ENCODE measurements at places on chromosomes 11 and 22.

GRCh38 chr11:93766504-93766903, 17.6 kb upstream of the MED17 start:
- DNase-seq: no peak

DNA sequence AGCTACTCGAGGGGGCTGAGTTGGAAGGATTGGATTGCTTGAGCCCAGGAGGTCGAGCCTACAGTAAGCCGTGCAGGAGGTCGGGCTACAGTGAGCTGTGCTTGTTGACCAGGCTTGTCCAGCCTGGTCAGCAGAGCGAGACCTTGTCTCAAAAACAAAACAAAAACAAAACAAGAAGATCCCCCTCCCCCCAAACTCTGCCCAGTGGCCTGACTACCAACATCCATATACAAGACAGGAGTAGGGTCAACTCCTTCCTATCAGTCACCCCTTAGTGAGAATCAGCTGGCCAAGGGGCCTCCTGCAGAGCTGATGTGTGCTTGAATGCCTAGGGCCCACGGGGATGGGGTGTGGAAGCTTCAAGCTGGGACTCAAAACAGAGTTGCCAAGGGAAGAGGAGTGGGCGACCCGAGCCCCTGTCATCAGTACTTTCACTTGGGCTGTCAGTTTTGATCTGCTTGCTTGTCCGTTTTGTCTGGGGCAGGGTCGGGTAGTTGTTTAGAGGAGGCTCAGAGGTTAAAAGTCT, 942 bp upstream of the TSPAN18 start:
- DNase-seq: no peak

DNA sequence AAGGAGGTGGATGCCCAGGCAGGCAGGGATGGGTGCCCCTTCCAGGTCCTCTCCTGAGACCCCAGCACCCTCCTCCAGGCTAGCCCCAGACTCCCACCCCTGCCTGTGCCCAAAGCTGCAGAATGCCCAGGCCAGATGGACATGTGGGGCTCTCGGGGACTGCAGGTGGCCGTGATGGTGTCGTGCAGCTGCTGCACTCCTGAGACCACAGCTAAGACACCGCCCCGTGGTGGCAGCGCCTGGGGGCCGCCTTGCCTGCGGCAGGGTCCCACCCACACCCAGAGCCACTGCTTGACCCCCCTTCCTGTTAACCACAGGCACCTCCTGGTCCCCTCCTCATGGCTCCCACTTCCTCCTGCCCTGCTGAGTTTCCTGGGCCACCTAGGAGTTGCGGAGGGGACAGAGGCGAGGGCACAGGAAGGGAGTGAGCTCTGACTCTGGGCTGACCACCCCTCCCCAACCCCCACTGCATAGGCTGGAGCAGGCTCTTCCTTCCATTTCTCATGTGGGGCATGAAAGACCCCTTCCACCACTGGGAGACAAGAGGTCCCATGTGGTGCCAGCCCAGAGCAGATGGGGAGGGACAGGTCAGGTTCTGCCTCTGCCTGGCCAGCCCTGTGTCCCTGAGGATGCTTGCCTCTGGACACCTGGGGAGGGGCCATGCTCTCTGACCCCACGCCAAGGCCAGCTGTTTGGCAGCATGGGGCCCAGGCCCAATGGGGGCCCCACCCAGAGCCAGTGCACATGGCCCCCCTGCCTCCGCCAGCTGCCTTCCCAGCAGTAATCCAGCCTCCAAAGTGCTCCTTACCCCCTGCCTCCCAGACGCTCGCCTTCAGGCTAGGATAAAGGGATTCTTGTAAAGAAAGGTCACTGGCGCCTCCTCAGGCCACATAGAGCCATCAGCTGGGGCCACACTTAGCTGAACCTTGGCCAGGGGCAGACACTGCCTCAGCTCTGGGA, 29.3 kb downstream of the OSBPL5 start:
- DNase-seq: no peak

DNA sequence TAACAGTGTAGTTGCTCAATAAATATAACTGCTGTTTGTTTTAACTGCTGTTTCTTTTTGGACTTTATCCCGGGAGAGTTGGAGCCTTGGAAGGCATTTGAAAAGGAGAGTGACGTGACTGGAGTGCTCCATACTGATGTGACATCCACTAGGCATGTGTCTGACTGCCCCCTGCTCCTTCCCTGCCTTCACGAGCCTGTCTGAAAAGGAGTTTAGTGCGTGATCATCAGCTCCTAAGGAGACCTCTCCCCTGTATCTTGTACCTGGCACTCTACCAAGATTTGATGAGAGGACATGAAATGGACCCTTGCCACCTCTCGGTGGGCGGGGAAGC, 22.9 kb downstream of the ZBTB16 start:
- DNase-seq: no peak

DNA sequence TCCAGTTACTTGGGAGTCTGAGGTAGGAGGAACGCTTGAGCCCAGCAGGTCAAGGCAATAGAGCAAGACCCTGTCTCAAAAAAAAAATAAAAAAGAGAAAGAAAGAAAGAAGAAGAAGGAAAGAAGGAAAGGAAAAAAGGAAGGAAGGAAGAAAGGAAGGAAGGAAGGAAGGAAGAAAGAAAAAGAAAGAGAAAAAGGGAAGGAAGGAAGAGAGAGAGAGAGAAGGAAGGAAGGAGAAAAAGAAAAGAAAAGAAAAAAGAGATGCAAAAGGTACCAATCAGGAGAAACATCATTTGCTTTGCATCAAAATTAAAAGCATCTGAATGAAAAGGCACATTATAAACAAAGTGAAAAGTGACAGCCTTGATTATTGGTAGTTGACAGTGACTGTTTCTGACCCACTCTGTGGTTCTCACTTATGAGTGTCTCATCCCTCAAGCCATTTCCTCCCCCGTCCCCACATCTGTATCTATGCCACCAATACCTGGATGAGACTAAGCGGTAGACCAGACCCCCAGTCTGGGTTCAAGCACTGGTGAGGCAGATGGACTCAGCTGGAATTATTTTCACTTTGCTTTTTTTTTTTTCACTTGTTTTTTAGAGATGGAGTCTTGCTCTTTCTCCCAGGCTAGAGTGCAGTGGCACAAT, 33.0 kb upstream of the XBP1 start:
- DNase-seq: no peak

DNA sequence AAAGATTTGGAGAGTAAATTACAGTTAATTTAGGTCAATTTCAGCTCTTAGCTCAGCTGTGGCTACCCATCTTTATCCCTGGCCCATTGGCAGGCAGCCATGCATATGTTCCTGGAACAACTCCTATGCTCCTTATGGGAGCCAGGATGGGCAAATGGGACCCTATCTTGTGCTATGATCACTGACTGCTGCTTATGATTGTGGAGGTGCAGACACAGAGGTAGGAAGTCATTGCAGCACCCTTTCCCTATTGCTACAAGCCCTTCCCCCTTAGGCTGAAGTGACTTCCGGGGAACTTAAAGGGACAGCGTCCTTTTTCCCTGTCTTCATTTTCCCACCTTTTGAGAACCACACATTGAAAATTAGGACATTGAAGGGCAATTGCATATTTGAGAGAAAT, 112.7 kb downstream of the FCHSD2 start:
- DNase-seq: no peak

- DNase-seq: no peak
Measured at GRCh38 chr11:77200351-77201268, 72.6 kb downstream of the MYO7A start.

GRCh38 chr22:29628996-29629902, 25.8 kb downstream of the NF2 start:
- no peak for DNase-seq

DNA sequence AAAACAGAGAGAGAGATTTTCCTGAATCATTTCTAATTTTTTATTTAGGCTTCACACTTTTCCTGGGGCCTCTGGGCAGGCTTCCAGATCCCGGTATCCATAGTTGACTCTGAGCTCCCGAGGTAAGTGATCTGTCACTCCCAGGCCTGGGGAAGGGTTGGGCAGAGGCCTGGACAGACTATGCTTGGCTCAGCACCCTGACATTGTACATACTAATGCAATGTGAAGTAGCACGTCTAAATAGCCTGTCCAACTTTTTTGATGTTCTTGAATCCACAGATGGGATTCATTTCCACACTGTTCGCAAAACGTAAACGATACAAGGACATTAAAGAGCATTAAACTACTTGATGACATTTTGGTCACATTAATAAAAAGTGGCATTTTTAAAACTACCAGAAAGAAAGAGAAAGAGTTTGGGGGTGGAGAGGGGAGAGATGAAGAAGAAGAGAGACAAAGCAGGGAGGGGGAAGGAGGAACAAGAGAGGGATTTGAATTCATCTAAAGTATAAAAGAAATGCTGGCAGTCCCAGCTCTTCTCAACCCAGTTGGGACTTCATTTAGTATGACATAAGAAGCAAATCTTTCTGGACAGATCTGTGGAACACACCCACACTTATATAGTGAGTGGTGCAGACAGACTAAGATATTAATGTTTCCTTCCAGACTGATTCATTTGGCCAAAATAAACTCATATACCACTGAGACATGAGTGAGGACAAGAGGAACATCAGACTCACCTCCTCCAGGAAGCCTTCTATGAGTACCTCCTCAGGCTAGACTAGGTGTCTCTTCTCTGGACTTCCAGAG, 514.2 kb downstream of the SOX6 start:
- no peak for DNase-seq

DNA sequence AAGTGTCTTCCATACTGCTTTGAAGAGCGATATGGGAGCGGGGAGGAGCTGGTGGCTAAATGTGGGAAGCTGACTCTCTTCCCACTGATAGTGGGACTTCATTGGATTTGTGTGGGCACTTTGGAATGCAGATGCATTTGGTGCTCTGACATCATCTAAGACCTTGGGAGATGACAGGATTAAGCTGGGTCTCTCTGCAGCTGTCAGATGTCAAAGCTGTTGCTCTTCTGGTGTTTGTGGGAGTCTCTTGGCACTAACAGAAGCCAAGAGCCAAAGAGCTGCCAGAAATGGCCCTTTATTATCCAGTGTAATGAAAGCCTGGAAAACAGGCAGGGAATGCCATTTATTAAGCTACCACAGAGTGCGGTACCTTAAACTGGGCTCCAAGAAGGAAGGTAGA, 20.6 kb downstream of the GRAMD1B start:
- no peak for DNase-seq

- no peak for DNase-seq
Measured at GRCh38 chr11:11107076-11107723, 245.8 kb downstream of the CSNK2A3 start.

GRCh38 chr22:30183861-30184278, 62.7 kb downstream of the LIF start:
- DNase-seq: no peak

GRCh38 chr11:94782446-94782845, 14.3 kb downstream of the AMOTL1 start:
- DNase-seq: no peak

GRCh38 chr11:33362051-33362910, 105.1 kb downstream of the HIPK3 start:
- DNase-seq: no peak

GRCh38 chr11:3370311-3370870, 8.6 kb downstream of the ZNF195 start:
- no peak for DNase-seq

- DNase-seq: no peak
Measured at GRCh38 chr11:35619116-35619854, 1.0 kb downstream of the FJX1 start.

DNA sequence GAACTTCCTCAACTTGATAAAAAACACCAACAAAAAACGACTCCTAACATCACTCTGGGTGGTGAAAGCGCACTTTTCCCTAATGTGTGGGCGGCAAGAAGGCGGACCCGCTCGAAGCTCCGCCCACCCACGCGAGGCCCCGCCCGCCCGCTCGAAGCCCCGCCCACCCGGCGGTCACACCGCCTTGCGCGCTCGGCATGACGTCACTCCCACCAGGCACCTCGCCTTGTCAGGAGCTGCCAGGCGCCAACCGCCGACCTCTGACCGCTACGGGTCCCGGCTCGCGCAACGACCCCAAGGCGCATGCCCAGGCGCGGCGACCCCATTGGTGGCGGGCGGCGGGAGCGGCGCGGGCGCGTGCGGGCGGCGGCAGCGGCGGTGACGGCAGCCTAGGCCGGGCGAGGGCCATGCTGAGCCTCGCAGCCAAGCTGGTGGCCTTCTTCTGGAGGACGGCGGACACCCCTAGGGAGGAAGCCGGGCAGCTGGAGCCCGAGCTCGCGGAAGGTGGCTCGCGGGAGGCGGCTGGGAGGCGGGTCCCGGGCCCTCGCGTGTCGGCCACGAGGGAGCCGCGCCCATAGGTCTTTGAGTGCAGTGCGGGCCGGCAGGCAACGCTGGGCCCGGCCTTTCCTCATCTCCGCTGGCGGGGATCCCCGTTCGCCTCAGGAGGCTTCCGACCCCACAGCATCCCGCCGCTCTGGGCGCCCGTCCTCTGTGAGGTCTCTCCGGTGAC, at the start of gene MOV10L1:
Gene MOV10L1, plus strand, starts transcription at position 325 of the 730 bp plus-strand sequence. Its CDS starts 83 bp downstream, at position 408.
- no peak for DNase-seq

DNA sequence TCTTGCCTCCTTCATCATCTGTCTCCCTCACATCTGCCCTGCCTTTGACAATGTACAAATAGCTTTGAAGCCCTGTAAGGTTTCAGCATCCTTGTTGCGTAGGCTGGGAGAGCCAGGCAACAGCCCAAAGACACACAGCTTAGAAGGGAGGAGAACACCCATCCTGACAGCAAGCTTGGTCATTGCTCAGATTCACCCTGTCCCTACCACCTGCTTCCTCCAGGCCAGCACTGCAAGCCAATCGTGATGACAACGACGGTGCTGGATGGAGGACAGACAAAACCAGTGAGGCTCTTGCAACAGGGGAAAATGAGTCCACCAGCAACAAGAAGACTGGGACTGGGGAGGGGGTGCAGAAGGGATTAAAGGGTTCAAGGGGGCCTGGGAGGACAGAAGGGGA, 32.9 kb upstream of the CD5 start:
- DNase-seq: no peak

DNA sequence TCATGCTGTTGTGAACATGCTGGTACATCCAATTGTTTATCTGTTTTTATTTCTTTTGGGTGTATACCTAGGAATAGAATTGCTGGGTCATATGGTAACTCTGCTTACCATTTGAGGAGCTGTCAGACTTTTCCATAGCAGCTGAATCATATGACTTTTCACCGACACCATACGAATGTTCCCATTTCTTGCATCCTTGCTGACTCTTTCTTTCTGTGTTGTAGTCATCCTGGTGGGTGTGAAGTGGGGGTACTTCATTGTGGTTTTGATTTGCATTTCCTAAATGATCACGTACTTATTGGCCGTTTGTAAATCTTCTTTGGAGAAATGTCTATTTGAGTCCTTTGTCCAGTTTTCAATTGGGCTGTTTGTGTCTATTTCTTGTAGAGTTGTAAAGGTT, 26.5 kb downstream of the ATXN10 start:
- no peak for DNase-seq

- no peak for DNase-seq
Measured at GRCh38 chr11:66951927-66952337, 6.3 kb downstream of the PC start.

GRCh38 chr11:1292644-1293618, 16.5 kb downstream of the TOLLIP start:
- DNase-seq: no peak

- no peak for DNase-seq
Measured at GRCh38 chr22:49403102-49403501, 424.6 kb downstream of the BRD1 start.

GRCh38 chr11:26017322-26017860, 314.5 kb upstream of the ANO3 start:
- DNase-seq: peak; percentile 95

GRCh38 chr11:102930451-102930850, 25.1 kb downstream of the MMP13 start:
- no peak for DNase-seq

GRCh38 chr22:44127356-44127755, 53.4 kb upstream of the PARVG start:
- no peak for DNase-seq
